ENCODE measurements at places on chromosomes 11 and 22.
A peak's percentile ranks its signal among the peaks of the same experiment; 100 is the strongest.

- DNase-seq, result no peak
Observed at GRCh38 chr22:33544707-33545106, 375.6 kb downstream of the LARGE1 start.

- DNase-seq, result no peak
Observed at GRCh38 chr22:49487950-49488349, 339.7 kb downstream of the BRD1 start.

DNA sequence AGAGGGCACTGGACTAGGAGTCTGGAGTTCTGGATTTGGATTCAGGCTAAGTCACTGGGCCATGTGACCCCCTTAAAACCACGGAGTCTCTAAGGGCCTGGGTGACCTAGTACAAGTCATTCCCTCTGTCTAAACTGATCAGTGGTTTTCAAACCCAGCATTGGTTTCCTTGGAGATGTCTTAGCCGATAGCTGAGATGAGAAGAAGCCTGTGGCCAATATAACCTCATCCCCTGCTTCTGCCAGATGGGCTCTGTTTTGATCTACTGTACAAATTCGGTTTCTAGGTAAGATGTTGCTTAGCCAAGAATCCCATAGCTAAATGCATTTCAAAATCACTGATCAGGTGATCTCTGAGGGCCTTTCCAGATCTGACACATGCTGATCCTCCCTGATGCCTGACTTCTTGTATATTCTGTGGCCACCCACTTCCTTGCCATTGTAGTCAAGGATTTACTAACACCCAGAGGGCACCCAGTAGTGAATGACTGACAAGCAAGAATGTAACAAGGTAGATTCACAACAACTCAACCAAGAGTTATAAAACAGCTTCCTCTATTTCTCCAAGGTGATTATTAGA is 53.1 kb downstream of the GALNT18 start:
- no peak for DNase-seq

DNA sequence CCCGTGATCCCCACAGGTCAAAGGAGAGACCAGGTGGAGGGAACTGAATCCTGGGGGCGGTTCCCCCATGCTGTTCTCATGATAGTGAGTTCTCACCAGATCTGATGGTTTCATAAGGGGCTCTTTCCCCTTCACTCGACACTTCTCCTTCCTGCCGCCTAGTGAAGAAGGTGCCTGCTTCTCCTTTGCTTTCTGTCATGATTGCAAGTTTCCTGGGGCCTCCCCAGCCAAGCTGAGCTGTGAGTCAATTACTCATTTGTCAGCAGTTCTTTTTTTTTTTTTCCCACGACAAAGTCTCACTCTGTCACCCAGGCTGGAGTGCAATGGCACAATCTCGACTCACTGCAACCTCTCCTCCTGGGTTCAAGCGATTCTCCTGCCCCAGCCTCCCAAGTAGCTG is 1530.4 kb downstream of the BRD1 start:
- no peak for DNase-seq

- DNase-seq, result no peak
Observed at GRCh38 chr22:30150212-30150611, 69.9 kb downstream of the HORMAD2 start.

- DNase-seq, result no peak
Observed at GRCh38 chr22:44486538-44486937, 11.5 kb downstream of the RTL6 start.

DNA sequence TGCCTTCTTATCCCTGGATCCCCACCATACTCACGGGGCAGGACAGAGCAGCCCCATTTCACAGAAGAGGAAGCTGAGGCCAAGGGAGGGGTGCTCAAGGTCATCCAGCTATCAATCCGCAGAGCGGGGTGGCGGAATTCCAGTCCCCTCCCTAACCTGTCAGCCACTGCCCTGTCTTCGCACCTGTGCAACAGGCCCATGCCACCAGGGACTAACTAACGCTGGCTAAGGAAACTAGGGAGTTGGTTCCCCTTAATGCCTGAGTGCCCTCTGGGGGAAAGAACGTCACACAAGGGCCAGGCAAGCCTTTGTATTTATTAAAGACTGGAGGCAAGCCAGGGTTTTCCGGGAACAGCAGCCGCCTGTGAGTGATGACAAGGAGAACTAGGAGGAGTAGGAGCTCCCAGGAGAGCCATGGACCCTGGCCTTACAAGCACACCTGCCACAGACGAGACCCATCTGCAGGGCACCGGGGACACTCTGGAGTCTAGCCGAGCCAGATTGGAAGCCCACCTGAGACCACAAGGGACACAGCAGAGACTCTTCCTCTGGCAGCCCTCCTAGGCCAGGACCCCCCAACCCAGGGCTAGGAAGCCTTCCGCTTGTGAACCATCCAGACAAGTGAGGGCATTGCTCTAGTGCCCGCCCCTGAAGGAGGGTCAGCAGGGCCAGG is 64.4 kb downstream of the MYH9 start:
- no peak for DNase-seq

DNA sequence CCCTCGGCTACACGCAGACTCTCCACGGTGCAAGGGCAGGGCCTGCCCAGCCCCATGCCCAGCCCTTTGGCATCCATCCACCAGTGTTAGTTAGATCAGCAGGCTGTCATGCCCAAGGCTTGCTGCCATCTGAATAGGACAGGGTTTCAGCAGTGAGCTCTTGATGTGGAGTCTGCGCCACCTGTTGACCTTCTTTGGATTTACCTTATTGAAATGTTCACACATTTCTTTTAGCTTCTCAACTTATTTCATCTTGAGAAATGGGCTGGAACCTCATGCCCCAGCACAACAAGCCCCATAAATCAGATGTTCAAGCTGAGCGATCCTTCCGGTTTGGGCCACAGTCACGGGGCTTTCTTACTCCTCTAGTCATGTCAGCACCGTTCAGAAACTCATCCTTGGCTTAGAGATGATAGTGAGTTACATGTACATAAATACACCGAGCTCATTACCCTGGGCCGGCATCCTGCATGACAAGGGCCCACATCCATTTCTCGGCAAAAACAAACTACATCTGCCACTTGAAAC is 61.7 kb downstream of the PARVB start:
- peak; percentile 76 for DNase-seq

DNA sequence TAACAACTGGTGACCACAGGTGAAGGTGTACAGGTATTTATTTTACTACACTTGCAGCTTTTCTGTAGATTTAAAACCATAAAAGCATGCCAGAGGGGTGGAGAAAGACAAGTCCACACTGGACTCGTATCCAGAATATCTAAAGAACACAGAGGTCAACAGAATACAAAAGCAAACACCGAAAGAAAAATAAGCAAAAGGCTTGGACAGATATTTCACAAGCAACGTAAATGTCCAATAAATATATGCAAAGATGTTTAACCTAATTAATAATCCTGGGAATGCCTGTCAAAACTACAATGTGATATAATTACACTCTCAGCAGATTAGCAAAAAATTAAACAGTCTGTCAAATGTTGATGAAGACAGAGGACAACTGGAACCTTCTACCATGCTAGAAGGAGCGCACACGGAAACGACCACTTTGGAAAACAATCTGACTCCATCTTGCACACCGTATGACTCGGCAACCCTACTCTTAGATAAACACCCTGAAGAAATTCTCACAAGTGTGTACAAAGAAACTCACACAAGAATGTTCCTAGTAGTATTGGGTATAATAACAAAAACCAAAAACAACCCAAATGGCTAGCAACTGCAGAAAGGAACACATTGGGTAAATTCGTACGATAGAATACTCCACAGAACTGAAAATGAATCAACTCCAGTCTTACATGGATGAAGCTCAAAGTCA is 27.2 kb downstream of the GNB1L start:
- no peak for DNase-seq

DNA sequence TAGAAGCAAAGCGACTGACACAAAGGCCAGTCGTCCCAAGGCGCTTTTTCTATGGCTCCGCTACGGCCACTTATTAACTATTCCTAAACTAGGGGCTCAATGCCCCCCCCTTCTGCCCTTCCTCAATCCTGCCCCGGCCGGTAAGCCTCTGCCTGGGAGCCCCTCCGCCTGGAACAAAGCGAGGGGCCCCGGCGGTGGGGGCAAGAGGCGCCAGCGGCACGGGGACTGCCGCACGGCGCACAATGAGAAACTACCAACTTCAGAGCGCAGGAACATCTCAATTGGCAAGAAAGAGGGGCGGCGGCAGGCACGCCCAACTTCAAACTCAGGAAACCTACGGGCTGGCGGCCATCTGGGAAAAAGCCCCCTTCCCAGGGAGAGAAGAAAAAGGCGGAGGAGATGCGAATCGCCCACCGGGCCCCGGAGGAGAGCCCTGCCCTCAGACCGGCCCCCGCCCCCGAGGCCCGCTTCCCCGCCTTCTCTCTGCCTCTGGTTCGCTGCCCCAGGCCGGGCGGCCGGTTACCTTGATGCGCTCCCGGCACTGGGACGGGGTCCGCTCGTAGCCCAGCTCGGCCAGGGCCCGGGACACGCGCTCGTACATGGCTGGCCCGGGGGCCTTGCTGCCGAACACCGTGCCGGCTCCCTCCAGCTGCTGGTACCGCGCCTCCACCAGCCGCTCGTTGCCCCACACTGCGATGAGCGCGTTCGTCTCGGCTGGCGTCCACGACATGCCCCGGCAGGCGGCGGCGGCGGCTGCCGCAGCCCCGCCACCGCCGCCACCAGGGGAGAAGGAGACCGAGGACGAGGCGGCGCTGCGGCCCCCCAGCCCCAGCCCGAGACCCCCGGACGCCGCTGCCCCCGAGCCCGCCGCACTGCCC is 619 bp downstream of the MSANTD2 start:
- DNase-seq, result peak; percentile 68

DNA sequence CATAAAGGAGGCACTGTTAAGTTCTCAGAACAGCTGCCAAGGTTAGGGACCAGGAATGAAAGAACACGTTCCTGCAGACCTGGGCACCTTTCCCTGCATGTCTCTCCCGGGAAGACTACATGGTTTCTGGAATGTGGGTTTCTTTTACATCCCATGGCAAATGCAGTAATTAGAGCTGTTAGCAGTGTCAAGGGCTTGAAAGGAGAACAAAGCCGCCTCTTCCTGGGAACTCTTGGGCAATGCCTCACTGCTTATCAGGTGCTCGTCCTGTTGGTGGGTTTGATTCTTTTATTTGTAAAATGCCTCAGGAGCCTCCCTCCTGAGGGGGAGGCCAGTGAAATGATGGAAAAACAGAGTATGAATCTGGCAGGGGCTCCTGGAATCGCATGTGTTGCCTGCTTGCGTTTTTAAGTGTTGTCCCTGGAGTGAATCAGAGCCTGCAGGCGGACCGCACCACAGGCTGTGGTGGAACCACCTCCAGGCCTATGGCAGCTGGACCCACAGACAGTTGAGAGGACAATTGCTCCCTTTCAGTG is 723 bp upstream of the C22orf31 start:
- DNase-seq, result no peak

DNA sequence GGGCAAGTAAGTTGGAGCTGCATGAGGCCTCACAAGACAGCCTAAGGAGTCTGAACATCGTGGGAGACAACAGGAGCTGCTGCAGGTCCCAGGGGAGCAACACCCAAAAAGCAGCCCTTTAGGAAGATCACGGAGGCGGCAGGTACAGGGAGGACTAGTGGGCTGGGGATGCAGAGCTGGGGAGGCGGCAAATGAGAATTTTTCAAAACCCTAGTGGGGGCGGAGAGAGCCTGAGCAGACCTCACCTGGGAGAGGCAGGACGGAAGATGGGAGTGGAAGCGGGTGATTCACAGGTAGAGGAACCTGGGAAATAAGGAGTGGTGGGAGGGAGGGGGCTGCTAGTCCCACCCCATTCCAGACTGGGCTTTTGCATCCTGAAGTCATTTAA is 42.1 kb downstream of the DKK3 start:
- DNase-seq, result peak; percentile 14

DNA sequence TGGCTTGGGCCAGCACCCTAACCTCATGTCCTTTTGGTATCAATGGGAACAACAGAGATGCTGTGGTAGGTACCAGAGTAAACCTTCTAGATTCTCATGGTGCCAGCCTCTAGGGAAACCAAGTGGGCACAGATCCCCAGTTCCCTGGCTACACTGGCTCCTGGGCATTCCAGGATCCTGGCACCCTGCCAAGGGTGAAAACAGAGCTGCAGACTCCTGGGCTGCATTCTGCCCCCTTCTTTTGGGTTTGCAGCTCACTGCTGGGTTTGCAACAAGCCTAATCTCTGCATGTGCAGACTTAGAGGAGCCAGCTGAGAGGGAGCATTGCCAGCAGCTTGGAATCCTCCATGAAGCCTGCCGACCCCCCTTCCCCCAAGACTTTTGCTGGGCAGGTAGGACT is 30.6 kb downstream of the PRDM11 start:
- no peak for DNase-seq

- no peak for DNase-seq
Observed at GRCh38 chr11:41522391-41522790, 62.9 kb upstream of the LRRC4C start.

GRCh38 chr11:71364176-71364671 is 84.0 kb downstream of the DHCR7 start:
- DNase-seq, result no peak

- no peak for DNase-seq
Observed at GRCh38 chr11:6864438-6864837, 1.6 kb downstream of the OR10A2 start.

Measured in GM13976 (cell line).